ENCODE measurements at places on chromosomes 5 and 9.

- DNase-seq, result no peak
Observed at GRCh38 chr9:14127656-14128055, 186.3 kb downstream of the NFIB start.

GRCh38 chr5:34652914-34653313 lies 3.2 kb upstream of the RAI14 start:
- DNase-seq, result no peak

DNA sequence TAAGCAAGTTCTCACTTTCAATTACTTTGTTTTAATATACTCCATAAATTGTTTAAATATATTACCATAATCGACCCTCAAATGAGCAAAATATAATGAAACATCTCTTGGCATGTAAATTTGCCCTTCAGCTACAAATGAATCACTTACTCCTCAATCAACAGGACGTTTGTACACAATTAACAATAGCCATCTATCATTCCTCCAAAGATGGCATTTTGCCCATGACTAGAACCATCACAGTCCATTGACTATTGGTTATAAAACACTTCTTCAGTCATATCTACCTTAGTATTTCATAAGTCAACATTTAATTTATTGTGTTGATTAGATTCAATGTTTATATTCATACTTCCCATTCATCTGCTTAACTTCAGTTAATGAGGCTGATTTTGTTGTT lies 127.2 kb downstream of the CTNND2 start:
- no peak for DNase-seq

GRCh38 chr9:37034938-37035647 lies 1.0 kb upstream of the PAX5 start:
- DNase-seq, result no peak

GRCh38 chr9:132797861-132798659 lies 80.0 kb downstream of the AK8 start:
- DNase-seq, result no peak

DNA sequence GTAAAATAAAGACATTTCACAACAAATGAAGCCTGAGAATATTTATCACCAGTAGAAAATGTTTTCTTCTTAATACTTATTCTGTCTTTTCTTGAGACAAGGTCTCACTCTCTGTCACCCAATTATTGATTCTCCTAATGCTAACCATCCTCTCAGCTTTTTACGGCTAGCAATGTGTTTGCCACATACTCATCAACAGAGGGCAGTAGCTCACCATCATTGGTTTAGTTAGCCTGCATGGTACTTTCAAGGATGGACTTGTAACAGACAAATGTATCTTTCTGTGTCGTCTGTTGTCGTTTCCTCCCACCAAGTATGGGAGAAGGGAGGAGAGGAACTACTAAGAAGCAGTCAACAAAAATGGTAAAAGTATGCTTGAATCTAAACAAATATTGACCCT lies 5.9 kb upstream of the ACO1 start:
- peak; percentile 63 for DNase-seq

GRCh38 chr9:121023064-121023463 lies 27.0 kb downstream of the C5 start:
- DNase-seq, result no peak

DNA sequence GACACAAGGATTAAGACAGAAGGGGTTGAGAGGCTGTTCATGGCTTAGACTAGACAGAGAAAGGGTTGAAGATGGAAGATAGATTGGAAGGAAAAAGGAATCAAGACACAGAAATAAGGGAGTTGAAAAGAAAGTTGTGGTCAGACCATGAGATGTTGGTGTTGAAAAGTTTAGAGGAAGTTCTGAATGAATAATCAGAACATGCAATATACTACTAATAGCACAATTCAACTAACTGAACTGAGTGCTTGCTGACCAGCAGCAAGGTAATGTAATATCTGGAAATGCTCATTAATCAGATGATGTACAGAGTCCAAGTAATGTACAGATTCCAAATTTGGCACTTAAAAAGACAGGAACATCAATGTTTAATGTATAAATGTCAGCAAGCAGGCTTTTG lies 10.6 kb upstream of the NNT start:
- no peak for DNase-seq

DNA sequence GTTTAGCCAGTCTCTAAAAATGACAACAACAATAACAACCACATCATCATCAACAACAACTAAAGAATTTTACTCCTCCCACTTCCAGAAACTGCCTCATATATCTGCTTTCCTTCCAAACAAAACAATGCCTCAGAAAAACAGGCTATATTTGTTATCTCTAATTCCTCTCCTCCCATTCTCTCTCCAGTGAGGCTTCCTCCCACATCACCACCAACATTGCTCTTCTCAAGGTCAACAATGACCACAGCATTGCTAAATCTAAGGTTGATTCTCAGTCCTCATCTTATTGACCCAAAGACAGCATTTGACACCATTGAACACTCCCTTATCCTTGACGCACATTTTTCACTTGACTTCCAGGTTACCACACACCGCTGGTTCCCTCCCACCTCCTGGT lies 38.1 kb upstream of the PRUNE2 start:
- DNase-seq, result no peak

DNA sequence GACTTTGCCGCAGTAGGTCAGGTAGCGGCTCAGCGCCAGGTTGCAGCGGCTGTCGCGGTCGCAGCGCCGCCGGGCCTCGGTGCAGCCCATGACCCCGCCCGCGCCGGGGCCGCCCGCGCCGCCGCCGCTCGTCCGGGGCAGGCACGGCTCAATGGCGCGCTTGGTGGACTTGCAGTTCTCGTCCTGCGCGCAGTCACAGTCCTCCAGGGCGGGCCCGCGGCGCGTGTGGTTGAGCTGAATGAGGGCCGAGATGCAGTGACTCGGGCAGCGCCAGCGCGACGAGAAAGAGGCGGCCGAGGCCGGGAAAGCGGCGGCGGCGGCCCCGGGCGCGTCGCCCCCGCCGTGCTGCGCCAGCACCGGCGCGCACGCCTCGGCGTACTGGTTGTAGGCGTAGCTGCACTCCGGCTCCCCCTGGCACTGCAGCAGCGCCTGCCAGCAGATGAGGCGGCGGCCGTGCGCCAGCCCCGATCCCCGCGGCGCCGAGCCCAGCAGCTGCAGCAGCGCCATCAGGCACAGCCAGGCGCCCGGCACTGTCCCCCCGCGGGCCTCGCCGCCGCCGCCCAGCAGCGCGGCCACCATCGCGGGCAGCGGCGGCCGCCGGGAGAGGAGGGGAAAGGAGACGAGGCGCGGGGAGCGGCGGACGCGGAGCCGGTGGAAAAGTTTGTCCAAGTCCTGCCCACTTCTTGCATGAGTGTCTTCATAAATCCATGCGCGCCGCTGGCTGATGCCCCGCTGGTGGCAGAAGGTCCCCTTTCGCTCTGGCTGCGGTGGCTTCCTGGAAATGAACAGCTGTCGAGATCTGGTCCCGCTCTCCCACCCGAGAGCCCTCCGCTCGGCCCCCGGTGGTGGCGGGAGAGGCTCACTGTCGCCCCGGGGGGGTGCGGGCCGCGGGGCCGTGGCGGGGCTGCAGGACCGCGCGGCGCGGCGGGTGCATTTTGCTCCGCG lies 833 bp downstream of the GAS1 start:
- peak; percentile 54 for DNase-seq

GRCh38 chr9:126367616-126368015 lies 41.0 kb downstream of the MVB12B start:
- DNase-seq, result no peak

- DNase-seq, result no peak
Observed at GRCh38 chr5:56561455-56561854, 253.9 kb upstream of the MAP3K1 start.

DNA sequence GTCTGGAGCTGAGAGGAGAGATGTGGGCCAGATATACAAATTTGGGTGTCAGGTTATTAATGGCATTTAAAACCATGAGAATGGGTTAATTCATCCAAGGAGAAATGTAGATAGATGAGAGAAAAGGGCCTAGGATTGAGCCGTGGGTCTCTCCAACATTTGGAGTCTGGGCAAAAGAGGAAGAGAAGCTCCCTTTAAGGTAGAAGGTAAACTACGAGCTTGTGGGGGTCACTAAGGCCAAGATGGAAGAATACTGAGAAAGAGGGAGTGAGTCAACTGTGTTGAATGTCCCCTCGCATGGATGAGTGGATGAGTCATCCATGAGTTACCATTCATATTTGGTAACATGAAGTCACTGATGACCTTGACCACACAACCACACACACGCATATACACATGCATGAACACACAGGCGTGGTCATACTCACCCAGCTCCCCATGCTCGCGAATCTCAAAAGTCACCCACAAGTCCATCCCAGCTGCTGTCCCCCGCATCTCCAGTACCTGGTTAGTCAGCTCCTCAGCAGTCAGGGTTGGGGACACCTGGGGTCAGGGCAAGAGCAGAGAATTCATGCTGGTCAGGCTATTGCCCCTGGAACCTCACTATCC lies 6.8 kb upstream of the FCHSD1 start:
- DNase-seq, result no peak

- peak; percentile 9 for DNase-seq
Observed at GRCh38 chr9:133604214-133604613, 5.0 kb downstream of the FAM163B start.

DNA sequence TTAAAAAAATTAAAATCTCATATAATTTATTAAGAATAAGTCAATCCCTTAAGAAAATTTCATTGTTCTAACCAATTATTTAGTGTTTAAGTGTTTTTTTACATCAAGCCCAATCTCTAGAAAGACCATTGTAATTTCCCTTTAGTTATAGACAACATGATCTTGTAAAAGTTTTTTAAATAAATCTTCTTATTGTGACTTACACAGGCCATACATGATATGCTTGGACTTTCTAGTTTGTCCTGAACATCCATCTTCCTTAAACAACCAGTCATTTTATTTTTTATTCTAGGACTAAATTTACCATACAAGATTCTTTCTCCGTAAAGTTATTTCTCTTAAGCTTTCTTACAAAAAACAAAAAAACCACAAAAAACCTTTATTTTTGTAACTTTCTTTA lies 126.5 kb upstream of the MAST4 start:
- no peak for DNase-seq

DNA sequence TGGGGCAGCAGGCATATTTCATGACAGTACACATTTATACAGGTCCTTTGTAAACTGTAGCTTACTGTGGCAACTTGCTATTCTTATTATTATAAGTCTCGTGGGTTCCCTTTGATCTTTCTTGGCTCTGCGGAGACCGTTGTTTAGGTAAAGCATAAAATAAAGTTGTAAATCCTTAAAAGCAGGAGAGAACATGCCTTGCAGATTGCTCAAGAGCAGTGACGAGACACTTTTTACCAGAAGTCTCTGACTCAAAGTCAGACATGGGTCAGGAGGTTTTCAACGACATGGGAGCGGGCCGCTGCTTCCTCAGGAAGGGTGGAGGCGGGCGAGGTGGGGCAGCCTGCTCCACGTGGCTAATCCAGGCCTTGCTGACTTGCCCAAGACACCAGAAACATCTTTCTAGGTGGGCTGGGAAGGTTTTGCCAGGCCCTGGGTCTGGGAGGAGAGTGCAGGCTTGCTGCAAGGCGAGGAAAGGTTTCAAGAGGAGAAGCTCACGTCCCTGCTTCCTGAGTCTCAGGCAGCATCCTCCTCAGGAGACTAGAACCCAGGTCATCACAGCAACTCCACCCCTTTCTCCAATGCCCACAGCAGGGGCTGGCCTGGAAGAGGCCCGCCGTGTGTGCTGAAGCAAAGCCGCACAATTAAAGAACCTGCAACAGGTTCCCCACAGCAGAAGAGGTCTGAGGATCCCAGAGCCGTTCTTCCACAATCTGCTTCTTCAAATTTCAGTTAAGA lies 6.5 kb downstream of the TBC1D2 start:
- no peak for DNase-seq

DNA sequence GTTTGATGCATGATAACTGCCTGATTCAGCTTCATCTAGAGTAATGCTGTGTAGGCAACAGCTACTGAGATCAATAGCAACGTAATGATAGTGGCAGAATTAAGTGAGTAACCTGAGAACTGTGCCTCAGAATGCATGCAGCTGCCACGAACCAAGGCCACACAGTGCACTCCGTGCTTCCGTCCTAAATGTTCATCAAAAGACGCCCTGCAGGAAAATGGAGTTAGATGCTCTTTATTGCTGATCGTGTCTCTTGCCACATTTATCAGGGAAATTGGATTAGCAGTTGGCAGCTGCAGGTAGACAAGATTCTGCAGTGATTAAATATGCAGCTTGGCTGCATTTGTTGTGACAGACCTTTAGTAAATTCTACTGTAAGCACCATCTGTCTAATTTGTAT lies 107.7 kb upstream of the TLX3 start:
- DNase-seq, result no peak

DNA sequence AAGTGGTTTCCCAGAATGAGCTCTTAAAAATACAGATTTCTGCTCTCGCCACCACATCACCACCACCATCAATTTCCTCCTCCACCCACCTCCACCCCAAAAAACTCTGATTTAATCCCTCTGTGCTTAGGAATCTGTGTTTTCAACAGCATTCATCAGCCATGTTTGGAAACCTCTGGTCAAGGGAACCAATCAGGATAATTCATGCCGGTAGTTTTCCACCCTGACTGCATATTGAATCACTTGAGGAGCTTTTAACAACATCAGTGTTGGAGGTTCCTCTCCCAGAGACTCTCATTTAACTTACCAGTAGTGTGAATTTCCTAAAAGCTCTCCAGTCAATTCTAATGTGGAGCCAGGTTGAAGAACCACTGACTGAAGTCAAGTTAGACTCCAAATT lies 46.0 kb upstream of the DAB2 start:
- no peak for DNase-seq

GRCh38 chr5:160462167-160462566 lies 40.5 kb downstream of the PTTG1 start:
- no peak for DNase-seq

- no peak for DNase-seq
Observed at GRCh38 chr5:96869372-96869641, 7.0 kb upstream of the ERAP2 start.

DNA sequence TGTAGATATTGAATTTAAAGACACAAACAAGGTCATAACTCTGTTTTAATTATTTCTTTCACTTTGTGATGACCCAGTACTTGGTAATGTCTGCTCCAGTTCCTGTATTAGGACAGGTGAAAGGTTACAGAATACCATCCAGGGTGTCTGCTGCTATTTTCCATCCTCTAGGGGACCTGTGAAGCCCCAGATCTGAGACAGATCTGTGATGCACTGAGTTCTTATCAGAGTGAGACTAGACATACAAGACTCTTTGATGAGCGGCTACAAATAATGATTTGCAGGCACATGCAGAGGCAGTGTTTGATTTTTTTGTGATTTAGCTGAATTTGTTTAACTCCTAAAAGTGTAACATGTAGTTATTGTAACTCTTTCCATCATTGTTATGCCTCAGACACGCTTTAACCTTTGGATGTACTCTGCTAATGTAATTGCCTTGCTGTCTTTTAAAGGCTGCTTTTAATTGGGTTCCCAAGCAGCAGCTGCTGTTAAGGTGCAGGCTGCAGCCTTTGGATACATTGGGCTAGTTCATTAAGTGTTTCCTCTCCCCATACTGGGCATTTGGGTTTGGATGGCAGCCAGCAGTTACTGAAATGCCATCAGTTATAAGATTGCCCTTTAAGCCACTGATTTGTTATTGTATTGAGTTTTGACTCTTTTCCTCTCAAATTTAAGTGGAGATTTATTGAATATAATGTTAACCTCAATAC lies 63.3 kb downstream of the RASGRF2 start:
- DNase-seq, result no peak

- DNase-seq, result no peak
Observed at GRCh38 chr5:178465228-178465860, 124.8 kb downstream of the COL23A1 start.
